ENCODE measurements at places on chromosomes 5 and 9.

DNA sequence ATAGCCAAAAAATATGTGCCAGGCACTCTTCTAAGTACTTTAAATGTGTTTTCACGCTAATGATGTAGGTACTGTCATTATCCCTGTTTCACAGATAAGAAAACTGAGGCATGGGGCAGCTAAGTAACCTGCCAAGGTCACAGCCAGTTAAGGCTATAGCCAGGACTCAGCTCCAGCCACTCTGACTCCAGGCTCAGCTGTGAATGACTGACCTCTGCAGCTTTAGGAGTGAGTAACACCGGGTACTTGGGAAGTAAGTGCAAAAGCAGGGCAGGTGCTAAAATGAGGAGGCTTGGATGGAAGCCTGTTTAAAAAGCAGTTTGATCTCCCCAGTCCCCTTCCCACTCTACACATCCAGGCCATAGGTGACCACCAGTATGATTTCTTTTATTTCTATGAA is 10.6 kb upstream of the SHC3 start:
- no peak for DNase-seq

GRCh38 chr9:81231011-81231410 is 458.3 kb downstream of the TLE1 start:
- no peak for DNase-seq

DNA sequence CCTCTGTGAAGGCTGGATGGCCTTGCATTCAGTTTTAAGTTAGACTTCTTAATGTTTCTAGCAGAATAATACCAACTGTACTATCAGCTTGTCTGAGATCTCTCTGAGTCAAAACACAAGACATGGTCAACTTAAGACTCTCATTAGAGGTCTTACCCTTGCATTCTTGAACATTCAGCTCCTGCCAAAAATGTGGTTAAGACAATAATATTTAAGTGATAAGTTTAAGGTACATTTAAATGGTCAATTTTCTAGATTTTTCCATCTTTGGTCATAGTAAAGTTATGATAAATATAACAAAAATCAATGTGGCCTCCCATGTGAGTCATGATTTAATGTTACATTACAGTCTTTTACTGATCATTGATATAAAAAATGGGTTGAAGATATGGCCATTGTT is 75.0 kb downstream of the NR2F1 start:
- no peak for DNase-seq

DNA sequence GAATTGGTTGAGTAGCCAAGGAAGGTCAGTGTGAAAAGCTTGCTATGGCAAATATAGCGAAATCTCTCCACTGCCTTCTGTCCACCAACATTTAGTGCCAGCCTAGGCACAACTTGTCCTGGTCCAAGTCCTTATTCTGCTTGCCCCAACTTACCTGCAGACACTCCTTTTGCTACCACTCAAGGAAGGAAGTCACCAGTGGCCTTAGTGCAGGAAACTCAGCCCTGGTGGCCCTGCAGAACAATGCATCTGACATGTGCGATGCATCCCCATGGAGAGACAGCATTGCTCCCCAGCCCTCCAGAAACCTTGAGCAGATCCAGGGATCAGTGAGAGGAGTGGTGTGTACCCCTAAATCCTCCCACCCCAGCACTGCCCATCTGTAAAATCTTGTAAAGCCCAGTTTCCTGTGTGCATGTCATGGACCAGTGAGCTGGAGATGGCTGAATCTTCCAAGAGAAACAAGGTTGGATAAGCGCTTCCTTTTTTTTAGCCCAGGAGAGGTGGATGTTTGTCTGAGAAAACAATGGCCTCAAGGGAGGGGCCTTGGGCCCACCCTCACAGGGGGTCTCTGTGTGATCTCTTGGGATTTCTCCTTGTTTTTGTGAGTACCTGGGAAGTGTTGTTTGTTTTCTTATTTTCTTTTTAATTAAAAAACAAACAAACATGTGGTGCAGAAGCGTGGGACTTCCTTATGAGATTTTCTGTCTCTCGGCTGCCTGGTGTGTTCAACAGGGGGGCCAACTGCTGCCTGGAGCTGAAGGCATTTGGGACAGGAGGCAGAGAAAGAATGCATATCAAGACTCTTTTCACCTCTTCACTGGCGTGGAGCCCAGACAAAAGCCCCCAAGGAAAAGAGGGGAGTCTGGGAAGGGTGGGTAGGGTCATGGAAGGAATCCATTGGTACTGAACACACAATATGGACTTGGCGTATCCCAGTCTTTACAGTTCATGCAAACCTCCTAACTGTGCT is 3.6 kb downstream of the FOXI1 start:
- DNase-seq, result no peak

GRCh38 chr5:139982157-139982974 is 60.7 kb downstream of the NRG2 start:
- no peak for DNase-seq

DNA sequence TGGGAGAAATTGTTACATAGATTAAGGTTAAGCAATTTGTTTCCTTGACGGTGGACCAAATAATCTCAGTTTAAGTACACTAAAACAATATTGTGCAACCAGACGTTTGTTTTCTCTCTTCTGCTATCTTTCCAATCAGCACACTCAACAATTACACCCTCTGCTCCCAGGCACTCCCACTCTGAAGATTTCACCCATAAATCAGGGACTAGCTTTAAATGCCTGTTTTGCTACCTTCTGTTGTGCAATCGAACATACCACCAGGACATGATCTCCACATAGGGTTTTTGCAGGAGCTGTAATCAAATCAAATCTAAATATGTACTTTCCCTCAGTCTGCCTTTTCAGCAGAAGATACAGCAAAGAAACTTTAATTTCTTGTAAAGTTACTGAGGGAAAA is 405.8 kb upstream of the TLE4 start:
- no peak for DNase-seq

DNA sequence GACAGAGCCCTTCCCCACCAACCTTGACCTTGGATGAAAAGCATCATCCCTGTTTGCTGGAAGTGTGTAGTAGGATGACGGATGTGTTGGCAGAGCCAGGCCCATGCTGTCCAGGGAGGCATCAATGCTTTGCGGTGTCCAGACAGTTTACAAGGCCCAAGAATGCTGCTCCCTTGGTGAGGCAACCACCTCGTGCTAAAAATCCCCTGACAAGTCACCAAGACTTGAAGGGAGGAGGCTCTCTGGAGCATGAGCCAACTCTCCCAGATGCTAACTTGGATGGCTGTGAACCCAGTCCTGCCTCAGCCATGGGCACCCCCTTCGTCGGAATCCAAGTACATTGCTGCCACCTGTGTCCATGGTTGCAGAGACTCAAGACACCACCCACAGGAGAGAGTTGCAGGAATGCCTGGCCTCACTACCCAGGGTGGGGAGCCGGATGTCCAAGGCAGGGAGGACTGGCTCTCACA is 9.5 kb upstream of the NKD2 start:
- DNase-seq, result no peak

- DNase-seq, result no peak
Observed at GRCh38 chr9:35470894-35471293, 19.0 kb upstream of the RUSC2 start.

DNA sequence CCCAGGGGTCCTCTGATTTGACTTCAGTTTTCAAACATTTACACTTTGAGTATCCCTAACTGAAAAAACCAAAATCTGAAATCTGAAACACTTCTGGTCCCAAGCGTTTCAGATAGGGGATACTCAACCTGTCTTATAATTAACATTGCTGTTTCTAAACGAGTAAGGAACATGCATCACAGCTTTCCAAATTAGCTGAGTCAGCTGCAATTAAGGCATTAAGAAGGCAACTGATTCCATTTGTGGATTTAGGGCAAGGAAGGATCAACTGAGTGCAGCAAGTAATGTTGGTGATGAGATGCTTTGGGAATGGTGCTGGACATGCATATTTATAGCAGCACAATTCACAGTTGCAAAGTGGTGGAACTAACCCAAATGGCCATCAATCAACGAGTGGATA is 168.6 kb downstream of the ACER2 start:
- no peak for DNase-seq

- DNase-seq, result no peak
Observed at GRCh38 chr9:112831281-112831851, 59.3 kb downstream of the SLC46A2 start.

GRCh38 chr9:38022203-38022895 is 46.7 kb downstream of the SHB start:
- no peak for DNase-seq

- DNase-seq, result no peak
Observed at GRCh38 chr9:80185112-80185738, 613.5 kb downstream of the TLE4 start.

DNA sequence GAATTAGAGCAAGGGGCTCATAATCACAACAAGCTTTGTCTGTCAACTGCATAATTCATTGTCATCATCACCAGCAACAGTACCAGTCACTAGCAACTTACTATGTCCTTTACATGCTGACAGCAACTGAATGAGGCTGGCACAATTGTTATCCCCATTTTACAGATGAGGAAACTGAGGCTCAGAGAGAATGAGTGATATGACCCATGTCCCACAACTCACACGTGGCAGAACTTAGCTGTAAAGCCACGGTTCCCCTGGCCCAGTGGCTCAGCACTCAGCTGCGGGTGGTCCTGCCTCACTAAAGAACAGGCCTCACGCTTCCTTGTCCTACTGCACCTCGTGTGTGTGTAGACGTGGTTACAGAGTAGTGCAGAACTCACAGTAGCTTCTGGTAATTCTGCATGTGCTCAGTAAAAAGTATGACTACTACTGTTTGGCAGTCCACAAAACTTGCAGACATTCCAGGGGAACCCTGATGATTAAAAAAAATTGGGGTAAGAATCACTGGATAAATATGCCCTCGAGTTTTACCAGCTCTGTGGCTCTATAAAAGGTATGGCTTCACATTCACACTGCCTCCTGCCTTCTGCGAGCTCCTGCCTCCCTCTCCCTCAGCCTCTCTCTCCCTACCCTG is 30.2 kb downstream of the AFAP1L1 start:
- no peak for DNase-seq

DNA sequence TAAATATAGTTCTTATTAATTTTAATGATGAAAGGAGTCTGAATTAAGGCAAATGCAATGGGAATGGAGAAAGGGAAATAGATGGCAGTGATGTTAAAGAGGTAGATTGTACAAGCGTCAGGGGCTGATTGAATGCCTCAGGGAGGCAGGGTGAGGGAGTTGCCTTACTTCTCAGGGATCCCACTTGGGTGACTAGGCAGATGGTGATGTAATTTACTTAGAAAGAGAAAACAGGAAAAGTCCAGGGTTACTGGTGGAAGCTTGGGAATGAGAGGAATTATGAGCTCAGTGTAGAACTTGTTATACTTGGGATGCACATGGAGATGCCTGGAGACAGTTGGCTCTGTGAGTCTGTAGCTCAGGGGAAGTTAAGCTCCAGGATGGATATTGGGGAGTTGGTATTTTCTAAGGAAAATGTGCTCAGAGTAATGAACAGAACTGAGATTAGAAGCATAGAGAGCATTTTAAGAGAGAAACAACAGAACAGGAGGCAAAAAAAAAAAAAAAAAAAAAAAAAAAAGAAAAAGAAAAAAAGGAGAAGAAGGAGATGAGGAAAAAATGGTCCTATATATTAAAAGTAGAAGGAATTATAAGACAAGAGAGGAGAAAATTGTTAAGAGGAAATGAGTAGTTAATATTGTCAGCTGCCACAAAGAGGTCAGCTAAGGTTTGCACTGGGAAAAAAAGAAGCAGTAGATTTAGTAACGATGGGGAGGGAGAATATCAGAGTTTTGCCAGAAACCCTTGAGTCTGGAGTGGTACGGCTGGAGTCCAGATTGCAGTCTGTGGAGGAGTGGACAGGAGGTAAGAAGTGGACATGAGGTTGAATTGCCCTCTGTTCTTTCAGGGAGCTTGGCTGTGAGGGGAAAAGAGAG is 88.0 kb upstream of the ELL2 start:
- DNase-seq, result no peak

DNA sequence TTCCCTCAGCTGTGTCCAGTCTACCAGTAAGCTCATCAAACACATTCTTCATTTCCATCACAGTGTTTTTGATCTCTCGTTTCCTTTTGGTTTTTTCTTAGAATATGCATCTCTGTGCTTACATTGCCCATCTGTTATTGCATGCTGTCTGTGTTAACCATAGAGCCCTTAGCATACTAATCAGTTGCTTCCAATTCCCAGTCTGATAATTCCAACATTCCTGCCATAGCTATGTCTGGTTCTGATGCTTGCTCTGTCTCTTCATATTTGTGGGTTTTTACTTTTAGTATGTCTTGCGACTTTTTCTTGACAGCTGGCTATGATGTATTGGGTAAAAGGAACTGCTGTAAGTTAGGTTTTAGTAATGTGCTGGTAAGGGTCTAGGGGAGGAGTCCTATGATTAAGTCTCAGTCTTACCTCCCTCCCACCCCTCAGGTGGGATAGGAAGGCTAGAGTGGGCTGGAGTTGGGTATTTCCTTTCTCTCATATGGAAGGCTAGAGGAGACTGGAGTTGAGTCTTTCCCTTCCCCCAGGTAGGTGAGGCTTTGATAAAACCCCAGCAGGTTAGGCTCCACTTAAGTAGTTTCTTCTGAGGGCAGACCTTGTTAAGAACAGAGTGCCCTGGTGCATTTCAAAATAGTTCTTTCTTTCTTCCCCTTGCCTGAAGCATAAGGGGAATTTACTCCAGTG is 99.1 kb upstream of the RASGRF2 start:
- no peak for DNase-seq

- DNase-seq, result peak; percentile 80
Observed at GRCh38 chr5:1931604-1932231, 49.0 kb upstream of the IRX4 start.

Measured in left forelimb (tissue), 1 donor.